ENCODE measurements at places on chromosomes 4 and X.

DNA sequence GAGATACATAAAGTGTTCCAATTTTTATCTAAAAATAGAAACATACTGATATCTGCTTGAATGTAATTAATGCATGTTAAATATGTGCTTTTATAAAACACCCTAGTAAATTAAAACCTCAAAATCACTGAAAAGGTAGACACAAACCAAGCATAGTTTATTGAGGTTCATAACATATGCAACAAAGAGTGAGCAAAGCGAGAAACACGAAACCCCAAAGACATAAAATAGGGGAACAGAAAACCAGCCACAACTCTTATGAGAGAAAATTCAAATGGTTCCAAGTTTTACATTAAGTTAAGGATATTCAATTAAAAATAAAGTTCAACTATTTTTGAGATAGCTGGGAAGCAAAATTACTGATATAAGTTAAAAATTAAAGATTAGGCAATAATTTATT is 336.4 kb upstream of the AGA start:
- DNase-seq, result no peak

DNA sequence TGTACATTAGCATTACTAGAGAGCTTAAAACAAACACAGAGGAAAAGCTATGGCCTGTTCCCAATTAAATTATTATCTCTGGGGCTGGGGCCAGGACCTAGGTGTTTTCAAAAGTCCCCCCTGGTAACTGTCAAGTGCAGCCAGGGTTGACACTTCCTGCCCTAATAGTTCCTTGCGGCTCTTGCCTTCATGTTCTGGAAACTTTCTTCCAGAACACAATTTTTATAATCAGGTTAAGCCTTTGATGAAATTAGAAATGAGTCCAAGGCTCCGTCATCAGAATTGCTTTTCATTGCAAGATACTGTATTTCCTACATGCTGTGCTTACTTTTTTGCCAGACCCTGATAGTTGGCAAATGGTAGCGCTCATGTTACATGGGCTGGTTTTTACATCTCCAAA is 229.6 kb downstream of the UNC5C start:
- no peak for DNase-seq

DNA sequence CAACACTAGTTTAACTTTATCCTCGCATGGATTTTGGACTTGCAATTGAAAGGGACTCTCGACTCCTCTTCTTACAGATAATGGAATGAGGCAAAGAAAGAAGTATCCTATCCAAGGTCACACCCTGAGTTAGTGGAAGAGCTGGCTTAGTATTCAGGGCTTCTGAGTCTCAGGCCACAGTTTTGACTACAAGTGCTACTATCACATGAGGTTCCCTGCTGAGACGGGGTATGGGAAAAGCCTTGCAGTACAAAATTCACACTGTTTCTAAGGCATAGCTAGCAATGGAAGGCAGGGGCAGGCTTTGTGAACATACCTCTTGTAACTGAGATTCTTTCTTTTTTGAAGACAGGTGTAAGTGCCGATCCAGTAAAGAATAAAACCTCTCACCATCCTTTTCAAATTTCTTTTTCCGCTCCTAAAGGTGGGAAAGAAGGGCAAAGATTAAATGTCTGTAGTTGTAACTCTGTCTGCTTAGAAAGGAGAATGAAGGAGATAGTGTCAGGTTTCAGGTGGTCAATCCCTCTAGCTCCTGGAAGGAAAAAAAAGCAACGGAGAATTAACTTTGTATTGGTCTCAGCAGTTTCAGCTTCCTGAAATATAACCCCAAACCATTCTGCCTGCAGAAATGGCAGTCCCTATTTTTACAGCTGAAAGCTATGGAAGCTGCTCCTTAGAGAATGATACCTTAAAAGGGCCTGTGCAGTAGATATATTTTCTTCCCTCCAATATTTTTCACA is 199.0 kb downstream of the OPHN1 start:
- DNase-seq, result no peak

DNA sequence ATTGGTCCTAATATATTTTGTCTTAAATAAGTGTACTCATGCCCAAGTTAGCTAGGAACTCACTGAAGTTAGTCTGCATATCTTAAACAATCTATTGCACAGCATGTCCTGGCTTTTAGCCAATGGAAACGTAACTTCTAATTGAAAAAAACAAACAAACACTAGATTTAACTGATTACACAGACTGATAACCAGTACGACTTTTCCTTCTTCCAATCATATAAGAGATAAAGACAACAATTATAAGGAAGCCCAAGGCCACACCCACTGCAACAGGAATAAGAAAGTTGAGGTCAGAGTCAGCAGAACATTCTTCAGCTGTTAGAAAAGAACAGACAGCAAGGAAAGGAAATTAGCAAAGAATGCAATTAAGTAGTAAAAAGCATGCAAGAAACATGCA is 40.8 kb downstream of the LAMP2 start:
- DNase-seq, result no peak

DNA sequence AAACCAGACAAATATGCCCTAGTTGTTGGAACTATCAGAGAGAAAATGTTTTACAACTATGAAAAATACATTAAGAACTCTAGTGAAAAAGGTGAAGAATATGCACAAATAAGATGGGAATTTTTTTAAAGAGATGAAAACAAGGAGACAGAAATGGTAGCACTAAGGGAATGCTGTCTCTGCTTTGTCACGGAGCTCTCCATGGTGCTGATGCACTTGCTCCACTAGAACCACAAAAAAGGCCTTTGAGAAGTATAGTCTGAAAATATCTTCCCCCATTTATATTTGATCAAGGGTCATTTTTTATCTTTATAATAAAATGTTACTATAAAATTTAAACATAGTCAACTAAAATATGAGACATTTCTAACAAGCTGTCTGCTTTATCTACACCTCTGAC is 1655.5 kb upstream of the AGA start:
- no peak for DNase-seq

GRCh38 chr4:95742872-95743271 is 97.0 kb upstream of the PDHA2 start:
- no peak for DNase-seq

- no peak for DNase-seq
Measured at GRCh38 chrX:126064901-126065541, 101.1 kb downstream of the DCAF12L2 start.
